M059J (cell line): ENCODE measurements at places on chromosomes 2 and 18.

DNA sequence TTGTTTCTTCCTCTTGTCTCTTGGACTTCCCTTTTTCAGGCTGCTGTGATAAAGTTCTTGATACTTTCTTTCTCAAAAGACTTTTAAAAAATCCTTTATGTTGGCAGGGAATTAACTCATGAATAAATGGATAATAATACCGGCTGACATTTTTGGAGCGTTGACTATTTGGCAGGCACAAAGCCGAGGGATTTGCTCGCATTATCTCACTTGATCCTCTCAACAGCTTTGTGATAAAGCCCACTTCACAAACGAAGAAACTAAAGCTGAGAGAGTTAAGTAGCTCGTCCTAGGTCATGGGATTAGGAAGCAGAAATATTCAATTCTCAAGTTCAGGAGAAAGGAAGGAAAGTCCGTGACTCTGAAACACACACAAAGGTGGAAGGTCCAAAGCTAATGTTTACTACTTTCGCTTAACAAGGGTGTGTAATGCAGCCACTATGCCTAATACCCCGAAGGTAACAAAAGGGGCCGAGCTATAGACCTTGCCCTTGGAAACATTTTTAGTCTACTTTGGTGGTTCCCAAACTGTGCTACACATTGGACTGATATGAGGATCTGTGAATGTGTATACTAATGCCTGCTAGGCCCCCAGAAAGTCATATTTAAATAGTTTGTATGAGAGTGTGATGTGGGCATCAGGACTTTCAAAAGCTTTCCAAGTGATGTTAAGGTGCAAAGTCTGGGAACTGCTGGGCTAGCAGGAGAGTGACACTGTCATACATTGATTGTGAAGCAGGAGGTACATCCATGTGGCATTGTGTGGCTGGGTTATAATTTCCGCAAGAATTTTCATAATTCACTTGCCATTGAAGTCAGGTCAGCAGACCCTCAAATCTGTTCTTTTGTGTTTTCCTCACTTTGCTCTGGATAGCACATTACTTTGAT, 508.4 kb downstream of the PLCL1 start:
- no peak for DNase-seq

DNA sequence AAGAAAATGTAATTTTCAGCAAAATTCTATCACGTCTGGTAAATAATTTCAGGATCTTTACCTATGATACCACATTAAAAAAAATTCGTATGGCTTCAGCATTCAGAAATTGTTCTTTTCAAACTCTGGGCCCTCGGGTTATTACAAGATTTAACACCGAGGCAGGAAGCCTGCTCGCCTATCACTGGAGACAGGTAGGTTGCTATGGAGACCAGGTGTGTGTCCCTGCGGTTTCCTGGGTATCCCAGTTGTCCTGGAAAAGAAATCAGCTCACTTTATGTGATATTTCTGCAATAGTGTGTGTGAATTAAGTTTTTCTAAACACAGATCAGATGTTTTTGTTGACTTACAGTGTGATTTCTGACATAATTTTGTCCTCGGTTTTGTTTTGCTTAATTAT, 14.2 kb downstream of the HPCAL1 start:
- DNase-seq, result no peak

DNA sequence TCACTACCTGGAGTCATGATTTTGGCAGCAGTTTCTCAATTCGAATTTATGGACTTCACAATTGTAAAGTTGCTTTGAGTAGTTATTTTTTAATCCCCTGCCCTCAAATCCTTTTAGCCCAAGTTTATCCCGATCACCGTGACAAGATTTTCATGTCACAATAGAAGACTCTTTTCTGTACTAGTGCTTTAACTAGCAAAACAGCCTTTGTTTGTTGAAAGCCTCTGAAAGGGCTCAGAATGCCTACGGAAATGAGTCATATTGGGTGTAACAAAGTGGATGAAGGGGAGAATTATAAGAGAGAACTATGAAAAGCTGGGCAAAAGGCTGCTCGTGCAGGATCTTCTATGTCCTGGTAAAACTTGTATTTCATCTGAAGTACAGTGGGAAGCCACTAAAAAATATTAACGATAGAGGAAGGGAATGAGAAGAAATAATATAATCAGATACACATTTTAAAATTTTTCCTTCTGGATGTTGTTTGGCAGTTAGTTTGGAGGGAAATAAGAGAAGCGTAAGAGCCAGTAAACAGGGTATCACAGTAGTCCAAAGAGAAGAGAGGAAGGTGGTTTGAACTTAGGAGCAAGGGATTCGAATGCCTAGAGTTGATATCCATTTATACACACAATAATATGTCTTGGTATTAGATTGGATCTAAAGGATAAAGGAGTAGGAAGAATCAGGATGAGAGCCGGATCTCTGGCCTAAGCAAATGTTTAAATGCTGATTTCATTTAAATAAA, 114.9 kb downstream of the GALNT13 start:
- DNase-seq, result no peak

DNA sequence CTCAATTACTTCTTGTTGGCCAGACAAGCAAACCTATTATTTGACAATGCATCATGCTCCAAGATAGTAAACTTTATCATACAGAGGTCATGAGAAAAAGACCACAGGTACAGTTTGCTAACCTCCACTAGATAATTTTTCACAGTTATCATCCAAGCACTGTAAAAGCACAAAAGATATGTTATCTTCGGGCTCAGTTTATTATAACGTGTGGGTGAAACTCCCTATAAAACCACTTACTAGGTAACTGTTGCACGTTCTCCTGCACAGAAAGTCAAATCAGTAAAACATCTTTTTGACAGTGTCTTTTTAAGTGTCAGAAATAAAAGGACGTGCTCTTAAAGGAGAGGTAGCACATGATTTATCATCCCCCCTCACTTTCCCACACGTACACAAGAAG, 94.7 kb upstream of the BCL11A start:
- DNase-seq, result no peak

- peak; percentile 29 for DNase-seq
Observed at GRCh38 chr2:241218131-241219029, 29.9 kb downstream of the ANO7 start.

- DNase-seq, result peak; percentile 43
Observed at GRCh38 chr2:169716938-169717690, 16.5 kb upstream of the KLHL23 start.

- DNase-seq, result no peak
Observed at GRCh38 chr2:188452084-188452483, 160.4 kb downstream of the GULP1 start.

GRCh38 chr2:181516992-181517391, 59.8 kb downstream of the ITGA4 start:
- DNase-seq, result no peak

GRCh38 chr2:216879727-216880508, 20.1 kb upstream of the TNP1 start:
- DNase-seq, result no peak

GRCh38 chr2:26043862-26044696, 10.2 kb downstream of the RAB10 start:
- DNase-seq, result peak; percentile 22

DNA sequence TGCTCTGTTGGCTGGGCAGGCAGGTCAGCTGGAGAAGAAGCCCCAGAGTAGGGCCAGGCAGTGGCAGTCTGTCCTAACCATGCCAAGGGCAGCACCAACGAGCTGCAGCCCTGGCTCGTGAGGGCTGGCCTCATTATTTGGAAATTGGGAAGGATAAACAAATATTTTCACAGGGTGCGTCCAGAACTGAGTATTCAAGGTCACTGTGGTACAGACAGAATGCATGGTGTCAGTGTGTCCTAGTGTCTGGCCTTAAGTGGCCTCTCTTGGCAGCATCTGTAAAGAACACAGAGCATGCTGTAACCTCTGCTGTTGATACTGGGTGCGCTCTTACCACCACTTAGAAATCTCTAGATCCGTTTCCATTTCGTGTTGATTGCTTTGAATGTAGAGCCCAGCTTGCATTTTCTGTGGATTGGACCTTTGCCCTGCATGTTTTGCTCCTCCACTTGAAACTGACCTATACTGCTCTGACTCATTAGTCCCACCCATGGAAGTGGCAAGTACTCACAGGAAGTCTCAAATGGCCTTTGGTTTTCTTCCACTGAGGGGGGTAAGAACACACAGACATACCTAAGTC, 88.2 kb downstream of the GREB1L start:
- DNase-seq, result peak; percentile 97

DNA sequence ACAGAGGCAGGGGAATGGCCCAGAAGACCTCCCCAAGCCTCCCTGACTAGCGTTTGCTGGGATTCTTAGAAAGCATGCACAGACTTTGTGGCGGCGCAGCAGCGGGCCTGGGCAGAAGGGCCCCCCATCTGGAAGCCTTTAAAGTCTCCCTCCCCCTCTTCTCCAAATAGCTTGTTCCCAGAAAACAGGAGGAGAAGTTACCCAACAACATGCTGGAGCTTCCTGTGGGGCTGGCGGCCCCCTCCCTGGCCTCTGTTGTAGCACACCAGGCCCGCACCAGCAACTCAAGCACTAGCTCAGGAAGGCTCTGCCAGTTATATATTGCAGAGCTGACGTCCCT, 334.8 kb downstream of the DYSF start:
- DNase-seq, result no peak

- DNase-seq, result no peak
Observed at GRCh38 chr2:192978395-192978794, 783.7 kb upstream of the TMEFF2 start.

DNA sequence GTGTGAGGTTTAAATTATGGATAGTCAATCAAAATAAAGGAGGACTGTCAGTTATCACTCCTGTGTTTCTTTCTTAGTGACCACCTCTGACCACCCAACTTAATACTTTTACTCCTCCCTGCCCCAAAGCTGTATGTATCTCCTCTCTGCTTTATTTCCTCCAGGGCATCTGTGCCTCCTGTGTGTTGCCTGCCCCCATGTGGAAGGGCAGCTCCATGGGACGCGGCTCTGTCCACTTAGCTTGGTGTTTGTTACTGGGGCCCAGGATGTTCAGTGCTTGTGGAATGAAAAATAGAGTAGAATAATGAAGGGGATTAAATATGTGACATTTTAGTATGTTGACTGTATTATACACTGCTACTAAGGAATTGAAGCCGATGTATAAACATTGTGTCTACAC, 9.8 kb downstream of the ACP1 start:
- no peak for DNase-seq

DNA sequence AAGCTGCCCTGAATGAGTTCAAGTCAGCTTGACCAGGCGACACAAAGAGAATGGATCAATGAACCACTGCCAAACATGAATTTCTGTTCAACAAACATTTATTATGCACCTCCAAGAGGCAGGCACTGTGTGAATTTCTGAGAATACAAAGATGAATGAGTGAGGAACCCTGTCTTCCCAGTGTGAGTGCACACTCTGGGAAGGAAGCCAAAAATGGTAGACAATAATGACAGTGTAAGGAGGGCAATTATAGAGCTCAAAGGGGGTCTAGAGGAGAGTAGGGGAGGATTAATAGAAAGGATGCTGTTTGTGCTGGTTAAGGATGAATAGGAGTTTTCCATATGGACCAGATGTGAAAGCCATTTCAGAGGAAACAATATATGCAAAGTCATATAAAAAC, 213.4 kb downstream of the DCC start:
- no peak for DNase-seq

- DNase-seq, result no peak
Observed at GRCh38 chr2:86464652-86465051, 23.5 kb downstream of the KDM3A start.

GRCh38 chr2:233349005-233349998, 5.0 kb upstream of the DGKD start:
- DNase-seq, result peak; percentile 31

- peak; percentile 53 for DNase-seq
Observed at GRCh38 chr18:2442726-2443275, 128.5 kb downstream of the METTL4 start.

DNA sequence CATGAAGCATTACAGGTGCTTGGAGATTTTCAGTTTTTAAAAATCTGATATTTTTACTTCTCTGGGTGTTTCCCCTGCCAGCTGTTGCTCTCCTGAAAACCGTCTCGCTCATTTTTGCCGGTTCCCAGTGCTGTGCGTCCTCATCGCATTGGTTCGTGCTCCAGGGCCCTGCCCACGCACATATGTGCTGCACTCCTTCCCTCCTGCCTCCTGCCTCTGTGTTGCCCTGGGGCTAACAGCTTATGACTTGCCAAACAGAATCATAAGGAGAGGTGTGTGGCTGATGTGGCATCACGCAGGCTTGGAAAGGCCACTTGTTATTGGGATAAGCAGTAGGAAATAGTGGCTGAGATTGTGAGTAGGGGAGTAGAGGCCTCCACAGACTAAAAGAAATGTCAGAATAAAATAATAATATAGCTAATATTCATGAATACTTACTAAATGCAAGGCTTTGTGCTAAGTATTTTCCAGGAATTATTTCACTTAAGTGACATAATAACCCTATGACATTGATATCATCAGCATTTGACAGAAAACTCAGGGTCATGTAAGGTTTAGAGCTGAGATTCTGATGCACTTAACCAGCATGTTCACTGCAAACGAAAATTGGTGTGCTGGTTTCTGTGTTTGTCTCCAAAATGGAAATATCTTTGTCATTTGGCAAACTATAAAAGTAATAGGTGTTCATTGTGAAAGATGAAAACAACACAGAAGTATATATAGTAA, 53.5 kb downstream of the SLC4A1AP start:
- DNase-seq, result peak; percentile 81

DNA sequence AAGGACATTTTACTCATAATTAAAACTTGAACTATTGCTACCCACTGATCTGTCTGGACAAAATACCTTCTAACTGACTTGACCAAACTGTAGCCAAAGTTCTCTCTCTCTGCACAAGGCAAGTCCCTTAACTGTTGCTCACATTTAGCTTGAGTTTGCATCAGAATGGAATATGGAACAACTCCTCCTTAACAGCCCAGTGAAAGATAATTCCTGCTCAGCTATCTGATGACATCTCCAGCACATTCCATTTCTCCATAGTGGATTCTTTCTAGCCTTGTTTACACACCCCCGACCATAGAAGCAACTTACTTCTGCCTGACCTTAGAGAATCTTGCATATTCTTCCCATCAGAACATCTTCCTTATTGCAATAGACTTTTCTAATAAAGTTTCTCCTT, 317.2 kb upstream of the CDH2 start:
- DNase-seq, result no peak

DNA sequence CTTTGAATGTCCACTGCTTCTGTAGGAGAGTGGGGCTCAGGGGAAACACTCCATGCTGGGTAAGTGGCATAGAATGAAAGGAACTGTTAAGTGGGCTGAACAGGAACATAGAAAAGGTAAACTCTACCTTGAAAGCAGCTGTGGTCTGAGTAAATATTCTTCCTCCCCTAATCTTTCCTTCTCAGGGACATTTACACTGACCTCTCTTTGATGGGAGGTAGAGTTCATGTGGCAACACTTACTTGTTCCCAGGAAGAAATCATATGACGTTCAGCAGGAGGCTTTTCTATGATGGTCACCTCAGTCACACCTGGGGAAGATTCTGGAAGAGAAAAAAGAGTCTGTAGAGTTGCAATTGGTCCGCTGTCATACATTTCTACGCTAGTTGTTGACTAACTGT, 10.2 kb downstream of the TPGS2 start:
- DNase-seq, result no peak

DNA sequence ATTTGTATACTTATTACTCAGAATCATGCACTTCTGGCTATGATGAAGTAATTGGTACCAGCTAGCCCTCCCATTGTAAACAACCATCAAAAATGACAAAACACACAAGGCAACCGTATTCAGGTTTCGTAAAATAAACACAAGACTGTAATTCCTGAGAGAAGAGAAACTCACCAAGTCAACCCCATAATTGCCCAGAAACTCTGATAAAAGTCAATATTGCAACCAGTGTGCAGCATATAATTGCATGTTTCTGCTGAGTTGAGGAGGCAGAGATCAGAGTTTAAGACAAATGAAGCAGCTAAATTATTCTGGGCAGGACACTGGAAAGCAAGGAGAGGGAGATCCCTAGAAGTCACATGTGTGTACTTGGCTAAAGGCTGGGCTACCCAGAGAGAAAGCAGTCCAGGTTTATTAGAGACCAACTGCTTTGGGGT, 90.3 kb downstream of the ROCK2 start:
- peak; percentile 9 for DNase-seq
